ENCODE measurements at places on chromosomes 13 and 19.

GRCh38 chr13:73767747-73768315 is 366.4 kb downstream of the KLF12 start:
- DNase-seq = no peak

- no peak for DNase-seq
These were observed 126.5 kb downstream of the ZNF536 start for GRCh38 chr19:30498707-30499106.

GRCh38 chr13:40190641-40191100 is 475.8 kb downstream of the FOXO1 start:
- peak; percentile 79 for DNase-seq

DNA sequence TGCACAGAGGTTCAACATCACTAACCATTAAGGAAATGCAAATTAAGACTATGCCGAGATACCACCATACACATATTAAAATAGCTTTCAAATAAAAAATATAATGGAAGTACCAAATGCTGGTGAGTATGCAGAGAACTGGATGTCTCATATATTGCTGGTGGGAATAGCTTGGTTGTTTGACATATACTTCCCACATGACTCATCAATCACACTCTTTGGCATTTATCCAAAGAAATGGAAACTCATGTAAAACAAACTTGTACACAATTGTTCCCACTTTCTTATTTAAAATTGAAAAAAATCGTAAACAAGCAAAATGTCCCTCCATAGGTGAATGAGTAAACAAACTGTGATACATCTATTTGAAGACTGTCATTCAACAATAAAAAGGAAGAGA is 982.6 kb upstream of the ATXN8OS start:
- DNase-seq = no peak

DNA sequence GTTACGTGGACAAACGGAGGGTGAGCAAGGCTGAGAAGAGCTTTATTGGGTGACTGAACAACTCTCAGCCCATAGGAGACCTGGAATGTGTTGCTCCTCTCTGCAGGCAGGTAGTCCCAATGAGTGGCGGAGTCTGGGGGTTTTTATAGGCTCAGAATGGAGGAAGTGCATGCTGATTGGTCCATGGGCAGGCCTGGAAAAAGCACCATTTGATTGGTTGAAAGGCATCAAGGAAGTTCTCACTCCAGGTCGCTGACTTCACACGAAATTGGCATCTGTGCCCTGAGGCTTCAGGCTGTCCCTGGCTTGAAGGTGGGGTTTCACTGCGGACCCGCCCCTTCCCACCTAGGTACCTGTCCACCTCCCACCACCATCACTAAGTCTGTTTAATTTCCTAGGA is 65.4 kb downstream of the SPATA13 start:
- DNase-seq = no peak

GRCh38 chr13:103022336-103022735 is 43.9 kb downstream of the SLC10A2 start:
- DNase-seq = no peak

- no peak for DNase-seq
These were observed 37.3 kb downstream of the PEPD start for GRCh38 chr19:33484226-33484774.

DNA sequence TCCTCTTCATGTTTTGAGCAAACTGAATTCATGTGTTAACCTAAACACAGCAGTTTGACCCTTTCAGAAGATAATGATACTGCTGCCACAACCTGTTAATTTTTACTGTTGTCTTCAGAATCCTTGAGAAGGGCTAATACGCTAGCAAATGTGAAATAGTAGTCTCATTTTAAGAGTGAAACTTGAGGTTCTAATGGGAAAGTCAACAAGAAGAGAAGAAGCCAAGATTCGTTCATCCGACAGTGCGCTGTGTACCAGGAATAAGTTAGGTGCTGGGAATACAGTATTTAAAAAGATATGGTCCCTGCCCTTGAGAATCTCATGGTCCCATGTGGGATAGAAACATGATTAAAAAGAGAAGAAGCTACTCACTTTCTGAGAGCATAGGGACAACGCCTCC is 134.4 kb downstream of the KL start:
- no peak for DNase-seq

GRCh38 chr19:23789246-23789645 is 30.6 kb upstream of the ZNF681 start:
- DNase-seq = no peak

GRCh38 chr13:23443878-23444277 is 10.4 kb upstream of the SACS start:
- DNase-seq = no peak

GRCh38 chr13:106561551-106562170 is 6.3 kb downstream of the ARGLU1 start:
- DNase-seq = no peak

- DNase-seq = no peak
These were observed 572.4 kb downstream of the UQCRFS1 start for GRCh38 chr19:28640506-28640905.

GRCh38 chr13:107348471-107348870 is 780.5 kb upstream of the ARGLU1 start:
- no peak for DNase-seq

DNA sequence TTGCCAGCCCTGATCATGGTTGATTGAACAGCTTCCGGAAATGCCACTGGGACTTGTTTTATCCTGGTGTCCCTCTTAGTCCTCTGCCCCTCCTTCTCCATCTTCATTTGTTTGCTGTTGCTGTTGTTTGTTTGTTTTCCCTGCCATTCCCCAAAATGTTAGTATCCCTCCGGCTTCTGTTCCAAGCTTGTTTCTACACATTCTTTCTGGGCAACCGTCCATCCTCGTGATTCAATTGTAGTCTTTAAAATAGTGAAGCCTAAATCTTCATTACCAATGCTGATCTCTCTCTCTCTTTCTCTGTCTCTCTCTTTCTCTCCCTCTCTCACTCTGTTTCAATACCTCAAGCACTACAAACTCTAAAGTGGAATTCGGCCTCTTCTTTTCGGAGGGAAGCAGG is 649.3 kb upstream of the ARGLU1 start:
- no peak for DNase-seq

GRCh38 chr19:58471736-58472135 is 4.4 kb upstream of the ZNF446 start:
- DNase-seq = no peak

DNA sequence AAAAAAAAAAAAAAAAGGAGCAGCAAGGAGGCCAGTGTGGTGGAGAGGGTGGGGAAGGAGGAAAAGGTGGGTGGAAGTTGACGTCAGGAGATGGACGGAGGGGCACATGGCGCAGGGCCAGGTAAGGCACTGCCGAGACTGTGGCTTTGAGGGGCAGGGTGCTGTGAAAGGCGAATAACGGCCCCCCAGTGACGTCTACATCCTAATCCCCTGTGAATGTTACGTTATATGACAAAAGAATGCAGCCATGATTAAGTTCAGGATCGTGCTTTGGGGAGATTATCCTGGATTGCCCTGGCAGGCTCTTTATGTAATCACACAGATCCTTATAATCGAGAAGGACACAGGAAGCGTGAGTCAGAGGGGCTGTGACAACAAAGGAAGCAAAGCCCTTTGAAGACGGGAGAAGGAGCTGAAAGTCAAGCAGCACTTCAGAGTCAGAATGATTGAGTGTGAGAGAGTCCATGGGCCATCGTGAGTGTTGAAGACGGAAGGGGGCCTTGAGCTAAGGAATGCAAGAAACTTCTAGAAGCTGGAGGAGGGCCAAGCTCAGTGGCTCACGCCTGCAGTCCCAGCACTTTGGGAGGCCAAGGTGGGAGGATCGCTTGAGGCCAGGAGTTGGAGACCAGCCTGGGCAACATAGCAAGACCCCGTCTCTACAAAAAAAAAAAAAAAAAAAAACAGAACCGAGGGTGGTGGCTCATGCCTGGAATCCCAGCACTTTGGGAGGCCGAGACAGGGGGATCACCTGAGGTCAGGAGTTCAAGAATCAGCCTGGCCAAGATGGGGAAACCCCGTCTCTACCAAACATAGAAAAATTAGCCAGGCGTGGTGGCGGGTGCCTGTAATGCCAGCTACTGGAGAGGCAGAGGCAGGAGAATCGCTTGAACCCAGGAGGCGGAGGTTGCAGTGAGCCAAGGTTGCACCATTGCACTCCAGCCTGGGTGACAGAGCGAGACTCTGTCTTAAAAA is 13.8 kb upstream of the CEACAM16 start:
- DNase-seq = no peak

DNA sequence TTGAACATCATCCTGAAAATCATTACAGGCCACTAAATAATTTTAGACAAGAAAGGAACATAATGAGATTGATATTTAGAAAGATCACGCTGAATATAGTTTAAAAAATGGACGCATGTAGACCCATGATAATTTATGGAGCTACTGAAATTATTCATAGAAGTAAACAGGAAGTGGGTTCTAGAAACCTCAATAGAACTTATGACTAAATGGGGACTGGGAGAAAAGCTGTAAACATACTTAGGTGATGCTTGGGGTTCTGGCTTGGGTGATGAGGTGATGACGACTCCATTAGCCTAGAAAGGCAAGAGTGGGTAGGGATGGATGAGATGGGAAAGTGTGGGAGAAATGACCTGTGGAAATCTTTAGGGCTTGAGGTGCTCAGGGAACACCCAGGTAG is 484.0 kb downstream of the MYO16 start:
- DNase-seq = no peak

DNA sequence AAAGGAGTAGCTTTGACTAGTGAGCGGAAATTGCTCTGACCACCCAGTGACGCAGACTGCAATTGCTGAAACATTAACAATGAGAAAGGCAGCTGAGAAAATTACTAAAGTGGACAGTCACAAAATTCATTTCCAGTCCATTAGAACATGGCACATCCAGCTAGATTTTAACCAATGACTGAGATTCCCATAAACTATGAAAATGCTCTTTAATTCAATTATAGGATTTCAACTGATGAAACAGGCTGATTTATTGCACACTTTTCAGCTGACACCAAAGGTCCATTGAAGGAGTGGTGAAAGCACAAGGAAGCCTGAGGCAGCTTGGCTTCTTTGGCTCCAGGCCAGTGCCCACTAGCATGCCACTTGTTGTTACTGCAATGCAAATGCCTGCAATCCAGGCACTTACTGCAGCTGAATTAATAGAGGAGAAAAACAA is 933.4 kb downstream of the SLITRK6 start:
- DNase-seq = no peak

DNA sequence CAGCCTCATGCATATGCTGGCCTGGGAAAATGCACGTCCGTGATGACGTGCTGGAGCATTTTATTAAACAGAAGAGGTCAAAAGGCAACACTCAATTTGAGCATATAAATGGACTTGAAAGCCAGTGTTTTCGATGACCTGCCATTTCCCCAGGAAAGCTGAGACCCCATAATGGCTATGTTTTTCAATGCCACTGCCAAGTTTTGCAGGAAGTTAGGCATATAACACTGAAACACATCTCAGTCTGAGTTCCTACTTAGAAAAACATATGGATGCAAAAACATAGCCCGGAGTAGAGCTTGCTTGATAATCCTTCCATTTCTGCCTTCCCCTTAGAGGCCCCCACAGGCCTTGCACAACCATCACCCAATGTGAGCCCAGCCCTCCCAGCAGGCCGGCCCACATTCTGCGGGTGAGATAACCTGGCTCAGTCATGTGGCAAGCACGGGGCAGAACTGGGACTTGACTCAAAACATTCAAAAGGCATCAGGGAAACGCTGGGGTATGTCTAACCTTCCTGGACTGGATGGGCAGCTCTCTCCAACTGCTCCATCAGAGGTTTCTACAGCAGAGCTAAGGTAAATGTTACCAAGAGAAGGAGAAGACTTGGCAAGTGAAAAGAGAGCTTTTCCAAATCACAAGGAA is 24.9 kb downstream of the EPS15L1 start:
- DNase-seq = no peak

DNA sequence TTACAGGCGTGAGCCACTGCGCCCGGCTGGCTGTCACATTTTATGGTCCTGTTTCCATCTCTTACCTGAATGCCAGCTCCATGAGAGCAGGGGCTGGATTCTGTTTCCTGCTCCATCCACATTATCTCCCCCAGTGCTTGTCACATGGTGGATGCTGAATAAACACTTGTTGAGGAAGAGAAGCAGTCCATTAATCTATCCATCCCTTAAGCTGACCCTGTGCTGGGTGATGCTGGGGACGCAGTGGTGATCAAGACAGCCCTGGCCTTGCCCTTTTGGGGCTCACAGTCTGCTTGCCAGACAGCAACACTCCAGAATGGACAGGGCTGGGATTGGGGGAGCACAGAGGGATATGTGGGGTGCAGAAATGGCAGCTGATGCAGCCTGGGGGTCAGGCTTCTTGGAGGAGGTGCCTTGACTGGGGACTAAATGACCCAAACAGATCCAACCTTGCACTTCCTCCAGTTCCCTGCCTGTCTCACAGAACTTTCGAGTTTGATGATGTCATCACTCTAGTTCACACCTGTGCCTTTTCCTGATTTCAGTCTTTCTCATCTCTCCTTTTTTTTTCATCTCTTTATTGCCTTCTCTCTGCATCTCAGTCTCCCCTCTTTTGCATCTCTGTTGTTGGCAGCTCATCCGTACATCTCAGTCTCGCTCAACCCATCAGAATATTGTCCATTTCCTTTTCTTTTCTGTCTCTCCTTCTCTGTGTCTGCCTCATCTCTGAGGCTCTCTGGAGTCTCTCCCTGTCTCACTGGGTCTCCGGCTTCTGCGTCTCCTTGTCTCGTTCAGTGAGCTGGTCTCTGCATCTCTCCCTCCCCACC is 4.6 kb downstream of the IRF2BP1 start:
- no peak for DNase-seq

- peak; percentile 31 for DNase-seq
These were observed 590 bp upstream of the LGI4 start for GRCh38 chr19:35135389-35135909.

DNA sequence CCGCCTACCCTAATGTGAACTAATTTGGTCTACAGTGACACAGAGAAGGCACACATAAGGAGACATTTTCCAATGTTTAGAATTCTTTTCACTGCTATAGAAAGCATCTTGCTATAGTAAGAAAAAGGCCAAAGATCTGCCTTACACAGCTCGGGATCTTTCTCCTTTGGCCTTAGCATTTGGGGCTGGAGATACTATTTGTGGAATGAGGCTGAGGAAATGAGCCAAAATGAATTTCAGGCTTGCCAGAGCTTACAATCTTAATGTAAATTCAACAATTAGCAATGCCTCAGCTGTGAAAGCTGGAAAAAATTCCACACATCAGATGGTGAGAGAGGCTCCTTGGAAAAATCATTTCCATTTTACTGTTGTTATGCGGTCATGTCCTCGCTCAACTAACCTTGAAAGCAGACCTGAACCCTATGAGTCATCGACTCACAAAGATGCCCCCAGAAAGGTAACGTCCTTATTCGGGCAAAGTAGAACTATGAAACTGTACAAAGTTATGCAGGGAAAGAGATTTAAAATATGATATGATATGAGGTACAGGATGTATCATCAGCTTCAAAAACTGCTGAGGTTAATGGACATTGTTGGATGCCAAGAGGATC is 324.5 kb upstream of the NBEA start:
- no peak for DNase-seq

All from stimulated activated naive CD4-positive, alpha-beta T cell (primary cell).